ENCODE measurements at places on chromosomes 3 and 15. TPM values are rescaled to one million over a fixed set of nuclear protein-coding genes. Genes with fewer than 3 reads are reported as not detected.

Gene IL17RB
- 12.8 TPM for polyA plus RNA-seq

DNA sequence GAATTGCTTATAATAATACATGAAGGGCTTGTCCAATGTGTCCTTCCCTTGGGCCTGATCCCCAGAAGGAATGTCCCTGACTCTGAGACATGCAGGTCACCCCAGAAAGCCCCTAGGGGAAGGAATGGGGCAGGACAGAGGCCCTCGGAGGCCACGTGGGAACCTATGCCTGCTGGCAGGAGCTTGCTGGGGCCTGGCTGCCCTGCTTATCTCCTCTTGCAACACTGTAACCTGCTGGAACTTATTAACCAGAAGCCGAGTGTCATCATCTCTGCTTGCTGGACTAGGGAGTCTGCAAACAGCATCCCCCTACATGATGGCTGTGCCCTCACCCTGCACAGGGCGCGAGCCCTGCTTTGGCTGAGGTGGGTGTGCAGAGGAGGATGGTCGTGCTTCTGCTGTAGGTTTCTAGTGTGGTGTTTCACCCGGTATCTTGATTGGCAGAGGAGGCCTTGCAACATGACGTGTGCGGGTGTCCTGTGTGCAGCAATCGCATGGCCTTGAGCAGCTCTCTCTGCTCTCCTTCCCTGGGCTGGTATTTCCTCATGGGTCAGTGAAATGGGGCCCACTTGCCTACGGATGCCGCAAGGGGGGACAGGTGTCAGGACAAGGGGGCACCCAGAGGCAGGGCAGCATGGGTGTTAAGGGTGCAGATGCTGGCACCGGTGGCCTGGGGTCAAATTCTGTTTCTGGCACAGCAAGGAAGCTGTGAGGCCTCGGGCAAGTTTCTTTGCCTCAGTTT lies 5.0 kb downstream of the CHST13 start:
- no peak for DNase-seq

Gene PTPN23
- 19.7 TPM for polyA plus RNA-seq

Gene TM4SF1
- 65.2 TPM for polyA plus RNA-seq

Gene NRG4
- polyA plus RNA-seq = 3.1 TPM

- DNase-seq = no peak
These were observed 66.9 kb downstream of the CEP63 start for GRCh38 chr3:134552784-134553183.

Gene LSAMP
- polyA plus RNA-seq = 11.7 TPM

Measured in left renal cortex interstitium (tissue), 4 donors.